CD4-positive, alpha-beta T cell treated with Interleukin-15 for 1 hour (primary cell): ENCODE measurements at places on chromosomes 5 and 9.

- no peak for DNase-seq
Observed at GRCh38 chr9:38298503-38298902, 94.0 kb upstream of the ALDH1B1 start.

- DNase-seq, result no peak
Observed at GRCh38 chr9:118533101-118533500, 828.9 kb downstream of the TLR4 start.

DNA sequence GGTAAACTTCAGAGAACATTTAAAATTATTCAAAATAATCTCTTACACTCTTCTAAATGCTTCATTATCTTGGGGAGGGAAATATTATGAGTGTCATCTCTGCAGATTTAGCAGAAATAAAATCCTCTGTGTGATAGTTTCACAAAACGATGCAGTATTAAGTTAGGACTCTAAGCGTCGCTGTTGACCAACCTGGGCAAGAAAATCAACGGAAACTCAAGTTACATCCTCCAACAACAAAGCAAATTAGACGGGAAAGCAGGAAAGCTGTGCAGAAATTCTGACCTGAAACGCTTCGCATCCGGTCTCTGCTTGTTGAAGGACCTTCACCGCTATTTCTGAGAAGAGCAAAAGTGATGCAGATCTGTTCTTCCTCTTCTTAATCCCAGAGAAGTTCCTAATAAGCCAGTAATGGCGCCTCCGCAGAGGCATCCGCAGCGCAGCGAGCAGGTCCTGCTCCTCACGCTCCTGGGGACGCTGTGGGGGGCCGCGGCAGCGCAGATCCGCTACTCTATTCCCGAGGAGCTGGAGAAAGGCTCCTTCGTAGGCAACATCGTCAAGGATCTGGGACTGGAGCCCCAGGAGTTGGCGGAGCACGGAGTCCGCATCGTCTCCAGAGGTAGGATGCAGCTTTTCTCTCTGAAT is at the start of gene PCDHGA6:
Gene PCDHGA6 (plus strand): TSS at position 219 of the 645 bp plus-strand sequence. CDS start 193 bp downstream, at position 412.
- DNase-seq, result no peak

GRCh38 chr5:67960939-67961338 is 254.6 kb upstream of the PIK3R1 start:
- DNase-seq, result no peak

GRCh38 chr5:134555223-134555889 is 29.9 kb downstream of the JADE2 start:
- DNase-seq, result no peak

DNA sequence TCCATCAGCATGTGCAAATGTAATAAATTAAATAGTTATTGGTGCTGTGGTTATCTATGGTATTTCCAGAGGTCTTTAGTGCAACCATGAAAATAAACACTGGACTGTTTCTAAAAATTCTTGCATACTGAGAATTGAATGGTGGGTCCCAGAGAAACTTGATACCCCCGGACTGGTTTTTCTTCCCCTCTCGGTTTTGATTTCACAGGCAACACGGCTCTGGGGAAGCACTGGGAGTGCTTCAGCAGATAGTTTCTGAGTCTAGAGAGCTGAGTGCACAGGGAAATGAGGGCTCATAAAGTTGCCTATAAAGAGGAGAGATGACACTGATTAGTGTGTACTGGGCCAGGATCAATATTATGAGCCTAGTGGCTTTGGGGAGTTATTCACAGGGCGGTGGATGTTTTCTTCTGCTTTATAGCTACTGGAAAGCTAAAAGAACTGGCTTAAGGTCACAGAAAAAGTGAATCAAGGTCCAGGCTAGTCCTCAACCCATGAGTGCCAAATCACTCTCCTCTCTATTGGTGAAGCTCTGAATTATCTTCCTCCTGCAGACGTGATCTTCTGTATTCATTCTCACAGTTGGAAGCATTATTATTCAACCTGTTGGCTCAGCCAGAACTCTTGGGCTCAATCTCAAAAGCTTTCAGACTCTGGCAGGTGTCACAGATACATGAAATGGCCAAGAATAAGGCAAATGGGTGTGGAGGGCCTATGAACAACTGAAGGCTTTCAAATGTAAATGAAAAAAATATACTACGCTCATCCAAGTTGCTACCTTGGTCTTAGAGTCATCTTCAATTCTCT is 170.2 kb upstream of the HMHB1 start:
- no peak for DNase-seq

DNA sequence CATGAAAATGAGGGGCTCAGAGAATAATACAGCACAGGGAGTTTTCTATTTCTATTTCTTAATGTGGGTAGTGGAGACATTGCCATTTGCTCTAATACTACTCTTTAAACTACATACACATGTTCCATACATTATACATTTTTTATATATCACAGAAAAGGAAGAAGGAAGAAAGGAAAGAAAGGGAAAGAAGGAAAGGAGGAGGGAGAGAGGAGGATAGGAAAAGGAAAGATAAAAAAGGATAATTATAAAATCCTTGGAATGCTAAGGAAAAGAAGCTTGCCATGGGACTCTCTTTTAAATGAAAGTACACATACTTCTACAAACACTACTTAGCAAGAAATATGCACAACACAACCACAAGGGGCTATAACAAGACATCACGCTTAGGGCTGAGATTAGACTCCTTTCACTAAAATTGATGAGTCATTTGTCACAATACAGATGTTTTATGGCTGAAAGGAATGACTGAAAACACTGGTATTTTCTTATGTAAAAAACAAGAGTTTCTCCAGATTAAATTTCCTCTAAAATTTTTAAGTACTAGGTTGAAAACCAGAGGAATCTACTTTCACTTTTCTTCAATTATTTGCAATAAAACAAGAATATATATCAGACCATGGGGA is 219.8 kb downstream of the ARL15 start:
- DNase-seq, result no peak

DNA sequence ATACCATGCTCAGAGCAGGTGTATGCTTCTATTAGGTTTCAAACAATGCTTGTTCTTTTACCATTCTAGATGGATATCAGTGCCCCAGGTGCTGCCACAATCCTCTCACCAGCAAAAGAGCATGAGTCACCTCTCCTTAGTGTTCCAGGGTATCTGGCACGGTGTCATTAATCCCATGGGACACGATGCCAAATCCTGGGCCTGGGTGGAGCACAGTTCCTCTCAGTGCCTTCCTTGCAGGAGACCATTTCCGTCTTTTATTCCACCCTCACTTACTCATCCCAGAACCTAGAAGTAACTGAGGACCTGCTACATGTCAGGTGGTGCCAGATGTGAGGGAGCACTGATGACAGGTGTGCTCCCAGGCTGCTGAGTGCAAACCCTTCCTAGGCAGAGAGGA is 1.3 kb upstream of the OR13J1 start:
- DNase-seq, result no peak

- no peak for DNase-seq
Observed at GRCh38 chr5:137836997-137837396, 30.7 kb upstream of the MYOT start.

DNA sequence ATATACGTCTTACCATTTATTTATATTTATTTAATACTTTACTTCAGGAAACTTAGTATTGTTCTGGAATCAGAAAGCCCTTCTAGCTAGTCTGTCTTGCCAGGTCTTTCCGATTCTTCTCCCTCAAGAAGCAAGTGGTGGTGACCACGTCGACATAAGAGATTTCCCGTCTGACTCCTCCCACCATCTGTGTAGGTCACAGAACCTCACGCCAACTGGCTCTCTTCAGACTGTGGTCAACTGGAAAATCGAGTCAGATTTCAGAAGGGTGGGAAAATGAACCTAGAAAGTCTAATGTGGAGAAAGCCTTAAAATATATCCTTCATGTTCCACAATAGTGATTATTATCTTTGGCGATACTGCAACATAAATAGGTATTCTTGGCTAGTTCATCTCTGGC is 17.3 kb downstream of the THBS4 start:
- DNase-seq, result no peak

- DNase-seq, result no peak
Observed at GRCh38 chr5:64765804-64766504, 2.5 kb downstream of the SREK1IP1 start.

DNA sequence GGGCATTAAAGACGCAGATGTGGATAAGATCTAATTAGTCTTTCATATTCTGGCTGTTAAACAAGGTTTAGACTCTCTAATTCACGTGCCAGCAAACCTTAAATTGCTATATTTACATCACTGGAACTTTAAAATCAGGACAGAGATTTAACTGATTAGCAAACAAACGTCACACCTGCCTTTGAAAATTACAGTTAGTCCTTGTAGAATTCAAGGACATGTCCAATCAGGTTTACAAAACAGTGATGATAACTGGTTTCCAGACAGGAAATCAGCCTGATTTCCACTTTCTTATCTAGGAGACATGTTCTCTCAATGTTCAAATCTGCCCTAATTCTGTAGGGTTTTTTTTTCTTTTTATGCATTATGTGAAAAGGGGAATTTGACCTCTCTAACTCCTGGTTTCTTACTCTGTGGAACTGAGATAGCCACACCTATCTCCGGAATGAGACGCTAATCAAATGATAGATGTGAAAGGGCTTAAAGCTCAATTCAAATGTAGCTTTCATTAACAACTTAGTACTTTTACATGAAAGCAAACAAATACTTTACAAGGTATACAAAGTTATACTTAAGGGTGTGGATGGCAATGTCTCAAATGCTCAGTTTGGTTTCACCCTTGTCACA is 26.5 kb downstream of the SPINK5 start:
- no peak for DNase-seq

GRCh38 chr5:124453221-124454051 is 293.0 kb downstream of the ZNF608 start:
- DNase-seq, result no peak

- DNase-seq, result no peak
Observed at GRCh38 chr9:135214706-135215105, 127.2 kb downstream of the OLFM1 start.

- DNase-seq, result no peak
Observed at GRCh38 chr5:89338935-89339334, 456.0 kb upstream of the MEF2C start.
